ENCODE measurements at places on chromosomes 2 and 18.

GRCh38 chr18:44356566-44357157 is 324.0 kb upstream of the SETBP1 start:
- no peak for DNase-seq

GRCh38 chr2:10659898-10660568 is 29.7 kb downstream of the NOL10 start:
- no peak for DNase-seq

DNA sequence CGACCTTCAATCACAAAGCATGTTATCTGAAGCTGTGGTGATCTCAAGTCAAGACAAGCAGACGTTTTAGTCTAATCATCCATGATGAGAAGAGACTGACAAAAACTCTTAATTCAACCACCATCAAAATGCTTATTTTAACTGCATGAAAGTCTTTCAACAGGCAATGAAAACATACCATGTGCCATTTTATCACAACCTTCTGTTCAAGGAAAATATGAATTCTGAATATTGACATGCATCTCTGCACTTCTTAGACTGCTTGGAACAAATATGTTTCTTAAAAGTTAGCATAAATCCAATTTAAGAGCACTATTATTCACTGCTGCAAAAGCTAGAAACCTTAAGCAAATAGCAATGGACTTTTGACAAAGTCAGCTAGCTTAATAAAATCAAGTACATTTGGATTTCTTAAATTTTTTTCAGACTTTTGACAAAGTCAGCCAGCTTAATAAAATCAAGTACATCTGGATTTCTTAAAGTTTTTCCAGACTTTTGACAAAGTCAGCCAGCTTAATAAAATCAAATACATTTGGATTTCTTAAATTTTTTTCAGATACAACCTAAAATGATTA is 70.9 kb downstream of the OLA1 start:
- DNase-seq, result no peak

DNA sequence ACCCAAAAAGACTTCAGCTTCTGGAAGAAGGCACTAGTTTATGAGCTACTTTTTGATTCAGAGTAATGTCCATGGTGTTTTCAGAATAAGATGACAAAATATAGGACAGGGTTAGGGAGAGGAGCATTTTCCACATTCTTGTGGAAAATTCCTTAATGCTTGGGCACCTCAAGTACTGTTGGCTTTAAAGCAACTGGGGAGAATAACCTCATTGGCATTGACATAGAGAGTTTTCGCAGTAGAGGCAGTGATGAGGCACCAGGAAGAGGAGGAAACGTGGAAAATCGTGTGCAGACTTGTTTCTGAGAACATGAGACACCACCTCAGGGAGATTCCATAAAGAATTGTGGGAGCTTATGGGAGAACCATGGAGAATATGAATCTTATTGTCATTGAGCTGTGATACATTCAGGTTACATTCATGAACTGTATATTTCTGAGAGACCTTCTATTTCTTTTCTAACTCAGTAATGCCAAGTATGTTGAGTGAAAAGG is 929.0 kb upstream of the NRXN1 start:
- DNase-seq, result no peak

GRCh38 chr18:23805898-23806297 is 116.6 kb downstream of the LAMA3 start:
- no peak for DNase-seq

DNA sequence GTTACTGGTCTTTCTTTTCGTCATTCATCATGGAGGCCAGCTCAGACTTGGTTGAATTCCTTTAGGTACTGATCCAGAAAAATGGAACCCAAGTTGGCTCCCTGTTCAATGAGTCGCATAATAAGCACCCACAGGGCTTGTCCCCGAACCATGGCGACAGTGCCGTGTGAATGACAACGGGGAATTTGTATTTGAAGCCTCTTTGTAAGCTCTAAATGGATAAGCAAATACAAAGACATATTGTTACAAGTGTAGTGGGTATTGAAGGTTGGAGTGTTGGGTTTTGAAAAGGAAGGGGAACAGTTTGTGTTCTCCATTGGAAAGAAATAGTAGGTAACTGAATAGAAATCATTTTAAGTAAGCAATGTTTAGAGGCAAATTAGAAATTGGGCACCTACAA is 288.9 kb downstream of the SLC4A3 start:
- DNase-seq, result no peak

DNA sequence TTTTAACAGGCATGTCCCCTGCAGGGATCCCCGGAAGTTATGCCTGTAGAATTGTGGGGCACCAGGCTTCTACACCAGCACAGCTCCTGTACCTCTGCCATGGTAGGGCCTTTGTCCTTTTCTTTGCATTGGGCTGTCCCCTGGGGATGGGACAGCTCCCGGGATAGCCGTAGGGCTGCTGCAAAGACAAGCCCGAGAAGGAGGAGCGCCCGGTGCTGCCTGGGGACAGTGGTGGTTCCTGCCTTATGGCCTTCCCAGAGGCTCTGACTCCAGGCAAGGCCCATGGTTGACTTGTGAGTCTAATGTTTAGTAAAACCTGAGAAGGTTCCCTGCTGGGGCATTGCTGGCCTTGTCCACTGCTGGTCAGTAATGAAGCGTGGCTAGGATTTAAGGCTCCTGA is 30.9 kb downstream of the TMEM37 start:
- no peak for DNase-seq

DNA sequence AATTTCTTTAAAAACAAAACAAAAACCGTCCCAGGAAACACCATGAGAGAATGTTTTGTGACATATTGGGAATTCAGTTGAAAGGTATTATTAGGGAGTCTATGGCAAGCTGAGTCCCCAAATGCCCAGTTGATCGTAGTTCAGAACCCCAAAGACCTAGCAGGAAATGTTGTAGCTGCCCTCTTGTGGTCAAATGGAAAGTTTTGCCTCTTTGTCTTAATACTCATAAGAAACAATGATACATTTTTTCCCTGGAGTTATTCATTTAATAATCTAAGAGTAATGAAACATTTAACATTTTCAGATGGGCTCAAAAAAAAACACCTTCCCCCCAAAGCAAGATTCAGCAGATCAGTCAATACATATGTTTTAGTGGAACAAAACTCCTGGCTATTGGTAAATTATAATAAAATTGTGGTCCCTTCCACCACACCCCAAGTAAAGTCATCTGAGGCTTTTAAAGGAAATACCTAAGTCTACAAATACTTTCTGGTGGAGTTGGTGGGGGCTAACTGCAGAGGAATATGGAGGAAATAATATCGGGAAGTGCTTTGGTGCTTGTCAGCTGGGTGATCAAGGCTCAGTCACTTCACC is 37.8 kb upstream of the EFEMP1 start:
- no peak for DNase-seq

- DNase-seq, result no peak
Measured at GRCh38 chr2:147873859-147874483, 29.1 kb downstream of the ACVR2A start.

- DNase-seq, result no peak
Measured at GRCh38 chr2:127125821-127126220, 18.9 kb upstream of the BIN1 start.

GRCh38 chr2:128291161-128291843 is 27.4 kb downstream of the HS6ST1 start:
- no peak for DNase-seq

GRCh38 chr2:86623494-86624266 is at the start of gene RNF103:
RNF103 (minus strand) TSS chr2:86623865; CDS start chr2:86622886, 979 bp downstream.
- peak; percentile 91 for DNase-seq

GRCh38 chr2:80256782-80257167 is 47.8 kb downstream of the LRRTM1 start:
- no peak for DNase-seq

- DNase-seq, result no peak
Measured at GRCh38 chr18:49026501-49027373, 76.0 kb upstream of the SMAD7 start.

All from activated T-cell treated with anti-CD3 and anti-CD28 coated beads for 24 hours (primary cell).